ENCODE measurements at places on chromosomes 6 and 20.

DNA sequence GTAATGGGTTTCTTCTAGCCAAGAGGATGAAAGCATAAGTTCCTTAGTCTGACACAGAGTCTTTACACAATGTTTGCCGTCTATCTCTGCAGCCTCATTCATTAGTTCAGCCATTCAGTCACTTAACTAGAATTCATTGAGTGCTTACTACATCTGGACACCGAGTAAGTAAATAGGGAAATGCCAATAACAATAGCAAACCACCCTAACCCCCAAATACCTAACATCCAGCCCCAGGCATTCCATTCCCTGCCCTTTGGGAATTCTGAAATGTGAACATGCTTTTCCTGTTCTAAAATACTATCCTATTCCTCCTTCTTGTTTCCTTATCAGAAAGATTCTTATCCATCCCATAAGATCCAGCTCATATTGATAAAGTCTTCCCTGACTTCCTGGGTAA is 277.6 kb upstream of the RNF217 start:
- no peak for DNase-seq

DNA sequence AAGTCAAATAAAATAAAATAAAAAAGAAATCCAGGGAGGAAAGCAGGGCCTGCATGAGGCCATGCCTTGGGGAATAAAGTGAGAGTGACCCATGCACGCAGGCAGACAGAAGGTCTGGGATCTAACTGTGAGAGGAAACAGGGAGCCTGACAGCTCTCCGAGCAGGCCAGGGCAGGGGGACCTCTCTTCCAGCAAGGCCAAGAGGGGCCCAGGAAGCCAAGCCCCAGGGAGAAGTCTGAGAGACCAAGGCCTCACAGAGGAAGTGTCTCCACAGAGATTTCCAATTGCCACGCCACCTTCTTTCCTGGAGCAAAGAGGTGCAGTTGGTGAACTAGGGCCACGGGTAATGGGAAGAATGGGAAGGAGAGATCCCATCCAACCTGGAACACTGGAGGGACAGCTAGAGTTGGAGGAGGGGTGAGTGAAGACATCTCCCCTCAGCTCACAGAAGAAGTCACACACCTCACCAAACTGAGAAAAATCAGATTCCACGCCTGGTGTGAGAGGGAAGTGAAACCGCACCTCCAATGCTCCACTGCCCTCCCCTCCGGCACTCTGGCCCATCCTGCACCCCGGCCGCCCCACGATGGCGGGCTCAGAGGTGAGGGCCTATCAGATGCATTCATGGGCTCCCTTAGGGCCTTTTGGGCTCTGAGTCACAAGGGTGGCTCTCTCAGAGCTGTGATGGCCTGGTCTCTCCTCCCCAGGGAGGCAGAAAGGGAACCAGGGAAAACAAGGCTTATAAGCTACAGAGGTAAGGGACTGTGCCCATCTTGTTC is 25.1 kb upstream of the TAF8 start:
- DNase-seq = no peak

DNA sequence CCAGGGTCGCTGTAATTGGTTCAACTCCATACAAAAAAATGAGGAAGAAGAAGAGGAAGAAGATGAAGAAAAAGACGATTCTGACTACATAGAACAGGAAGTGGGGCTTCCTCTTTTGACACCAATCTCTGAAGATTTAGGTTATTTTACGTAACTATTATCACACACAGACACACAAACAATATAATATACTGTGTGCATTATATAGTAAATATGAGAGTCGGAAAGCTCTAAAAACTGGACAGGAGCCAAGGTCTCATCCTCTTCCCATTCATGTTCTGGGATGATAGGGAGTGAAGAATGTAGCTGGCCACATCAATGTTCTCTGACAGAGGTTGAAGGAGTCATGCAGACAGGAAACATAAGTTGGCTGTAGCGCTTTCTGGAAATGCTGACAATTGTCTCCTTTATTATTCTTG is 13.3 kb downstream of the RSPH4A start:
- no peak for DNase-seq

DNA sequence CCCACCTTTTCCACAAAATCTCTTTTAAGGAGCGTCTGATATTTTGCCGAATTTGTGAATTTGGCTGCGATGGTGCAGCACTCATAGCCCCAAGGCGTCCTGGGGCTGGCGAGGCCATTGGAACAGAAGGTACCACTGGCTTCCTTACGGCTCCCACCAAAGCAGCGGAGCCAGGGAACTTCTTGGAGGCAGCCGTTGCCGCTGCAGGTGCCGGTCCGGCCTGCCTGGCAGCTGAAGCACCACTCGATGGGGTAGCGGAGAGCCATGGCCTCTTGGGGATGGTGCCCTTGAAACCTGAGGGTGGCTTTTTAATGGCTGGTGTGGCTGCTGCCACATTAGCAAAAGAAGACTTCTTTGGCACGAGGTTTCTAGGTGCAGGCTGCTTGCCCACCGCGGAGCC is 29.8 kb downstream of the DIDO1 start:
- DNase-seq = no peak

GRCh38 chr6:15512721-15513120 is 150.1 kb downstream of the DTNBP1 start:
- no peak for DNase-seq

DNA sequence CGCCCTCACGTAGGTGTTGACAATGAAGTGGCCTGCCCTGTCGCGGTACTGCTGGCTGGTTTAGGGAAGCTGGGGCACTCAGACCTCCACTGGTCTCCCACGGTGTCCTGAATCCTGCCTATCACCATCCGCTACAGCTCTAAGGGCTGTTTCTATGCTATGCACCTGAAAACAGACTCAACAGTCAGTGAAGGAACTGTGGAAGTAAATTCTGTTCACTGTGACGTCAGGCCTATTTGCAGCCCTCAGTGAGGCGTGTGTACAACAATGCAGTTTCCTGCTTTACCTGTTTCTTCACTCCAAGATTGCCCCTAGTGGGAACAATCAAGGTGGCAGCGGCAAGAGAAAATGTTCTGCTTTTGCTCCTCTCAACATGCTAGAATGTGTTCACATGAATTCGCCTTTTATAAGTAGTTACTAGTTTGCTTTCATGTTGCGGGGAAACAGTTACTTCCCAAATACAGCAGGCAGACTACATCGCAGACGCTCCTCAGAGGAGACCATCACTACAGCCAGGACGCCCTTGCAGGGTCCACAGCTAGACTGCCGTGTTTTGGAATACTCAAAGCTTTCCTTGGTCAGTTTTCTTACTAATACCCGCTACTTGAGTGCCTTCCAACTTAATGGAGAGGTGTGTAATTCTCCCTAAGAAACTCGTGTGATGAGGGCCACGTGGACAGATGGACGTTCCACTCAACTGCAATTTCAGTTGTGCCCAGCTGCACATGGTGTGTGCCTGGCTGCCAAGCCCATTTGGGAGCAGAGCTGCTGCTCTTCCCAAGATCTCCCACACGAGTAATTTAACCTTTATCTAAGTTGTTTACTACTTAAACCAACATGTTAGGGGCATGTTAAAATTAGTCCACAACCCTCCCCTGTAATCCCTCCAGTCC is 25.4 kb downstream of the DIDO1 start:
- peak; percentile 32 for DNase-seq

- no peak for DNase-seq
These were observed 14.9 kb downstream of the FGD2 start for GRCh38 chr6:37020381-37020780.

DNA sequence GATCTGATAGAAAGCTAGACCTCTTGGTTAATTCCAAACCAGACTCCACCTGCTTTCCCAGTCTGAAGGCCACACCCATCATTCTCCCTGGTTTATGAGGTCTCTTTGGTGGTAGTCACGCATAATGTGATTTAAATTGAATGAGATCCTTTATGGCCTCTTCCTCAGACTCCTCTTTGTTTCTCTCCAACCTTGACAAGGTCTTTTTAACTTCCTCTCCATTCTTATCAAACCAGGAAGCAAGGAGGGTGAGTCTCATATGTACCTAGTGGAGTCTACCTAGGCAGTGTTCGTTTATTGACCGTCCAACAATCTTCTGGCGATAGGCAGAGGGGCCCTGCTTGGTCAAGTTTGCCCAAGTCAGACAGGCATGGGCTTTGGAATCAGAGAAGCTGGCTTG is 184.2 kb upstream of the LAMP5 start:
- DNase-seq = no peak

DNA sequence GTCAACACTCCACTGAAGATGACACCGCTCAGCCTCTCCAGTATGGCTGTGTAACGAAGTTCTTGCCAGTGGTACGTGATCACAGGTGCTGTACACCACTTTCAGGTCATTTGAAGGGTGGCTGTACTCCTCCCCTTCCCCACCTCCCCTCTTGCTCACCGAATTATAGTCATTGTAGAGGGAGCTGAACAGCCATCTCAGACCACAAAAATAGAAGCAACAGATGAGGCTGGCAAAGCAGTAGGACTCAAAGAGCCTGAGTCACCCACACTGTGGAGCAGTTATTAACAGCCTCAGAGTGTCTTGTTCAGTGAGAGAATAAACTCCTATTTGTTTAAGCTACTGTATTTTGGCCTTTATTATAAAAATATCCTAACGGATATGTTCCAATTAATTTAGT is 192.5 kb upstream of the MCHR2 start:
- no peak for DNase-seq

- no peak for DNase-seq
These were observed 5.9 kb downstream of the SLC2A10 start for GRCh38 chr20:46715292-46715756.

DNA sequence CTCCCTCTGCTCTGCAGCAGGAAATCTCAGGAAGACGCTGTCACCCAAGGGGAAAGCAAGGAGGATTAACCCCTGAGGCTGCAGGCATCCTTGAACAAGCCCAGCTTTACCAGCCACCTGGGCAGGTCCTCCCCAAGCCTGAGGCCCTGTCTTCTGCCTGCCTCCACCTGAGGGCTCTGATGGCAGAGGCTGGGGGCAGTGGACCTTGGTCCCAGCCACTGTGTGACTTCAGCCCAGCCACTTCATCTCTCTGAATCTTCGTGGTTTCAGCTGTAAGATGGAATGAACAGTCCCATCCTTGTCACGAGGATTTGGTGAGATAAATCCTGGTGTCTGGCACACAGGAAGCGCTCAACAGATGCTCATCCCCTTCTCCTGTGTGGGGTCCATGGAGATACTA is 8.5 kb upstream of the VSTM2L start:
- no peak for DNase-seq

DNA sequence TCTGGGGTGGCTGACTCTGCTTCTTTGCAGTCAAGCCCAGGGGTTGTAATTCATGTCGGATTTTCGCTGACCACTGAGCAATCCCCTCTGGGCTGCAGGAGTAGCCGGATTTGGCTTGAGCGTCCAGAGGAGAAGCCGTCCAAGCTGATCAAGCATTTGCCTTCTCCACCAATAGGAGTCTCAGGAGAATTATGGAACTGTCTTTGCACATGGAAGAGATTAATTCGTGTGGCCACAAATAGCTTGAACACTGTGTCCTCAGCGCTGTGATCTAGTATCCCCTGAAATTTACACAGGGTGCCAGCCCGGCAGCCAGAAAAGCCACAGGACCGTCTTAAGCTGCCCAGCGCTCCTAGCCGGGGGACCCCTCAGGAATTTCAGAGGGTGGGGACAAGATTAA is 37.1 kb downstream of the EYA2 start:
- no peak for DNase-seq

DNA sequence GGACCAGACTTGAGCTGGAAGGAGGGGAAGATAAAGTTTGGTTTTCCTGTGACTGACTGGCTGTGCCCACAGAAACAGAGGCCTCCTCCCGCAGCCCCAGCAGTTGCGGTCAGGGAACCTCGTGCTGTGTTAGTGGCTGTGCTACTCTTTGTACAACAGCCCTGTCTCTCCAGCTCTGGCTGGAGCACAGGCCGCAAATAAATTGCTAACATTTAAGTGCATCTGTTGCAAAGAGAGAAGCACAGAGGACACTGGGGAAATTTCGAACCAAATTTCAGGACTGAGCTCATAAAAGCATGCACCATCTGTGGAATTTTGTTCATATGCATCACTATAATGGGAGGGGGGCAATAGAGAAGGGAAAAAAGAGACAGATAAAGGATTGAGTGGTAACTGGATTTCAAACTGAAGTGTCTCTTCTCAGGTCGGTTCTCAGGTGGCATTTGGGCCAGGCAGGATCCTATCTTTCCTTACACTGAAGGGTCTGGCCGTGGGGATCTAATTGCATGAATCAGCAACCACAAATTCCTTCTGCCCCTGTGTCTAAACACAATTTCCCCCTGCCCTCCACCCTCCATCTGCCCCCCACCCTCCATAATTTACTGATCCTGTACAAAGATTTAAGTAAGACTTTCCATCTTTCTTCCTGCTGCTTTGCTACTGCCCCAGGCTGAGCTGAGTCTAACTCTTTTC is 88.9 kb upstream of the ATXN1 start:
- DNase-seq = no peak

GRCh38 chr6:158109748-158110147 is 58.3 kb downstream of the SERAC1 start:
- no peak for DNase-seq

- DNase-seq = no peak
These were observed 29.6 kb downstream of the PMEPA1 start for GRCh38 chr20:57680131-57680716.

- no peak for DNase-seq
These were observed 396.8 kb upstream of the HS3ST5 start for GRCh38 chr6:114739656-114740055.

DNA sequence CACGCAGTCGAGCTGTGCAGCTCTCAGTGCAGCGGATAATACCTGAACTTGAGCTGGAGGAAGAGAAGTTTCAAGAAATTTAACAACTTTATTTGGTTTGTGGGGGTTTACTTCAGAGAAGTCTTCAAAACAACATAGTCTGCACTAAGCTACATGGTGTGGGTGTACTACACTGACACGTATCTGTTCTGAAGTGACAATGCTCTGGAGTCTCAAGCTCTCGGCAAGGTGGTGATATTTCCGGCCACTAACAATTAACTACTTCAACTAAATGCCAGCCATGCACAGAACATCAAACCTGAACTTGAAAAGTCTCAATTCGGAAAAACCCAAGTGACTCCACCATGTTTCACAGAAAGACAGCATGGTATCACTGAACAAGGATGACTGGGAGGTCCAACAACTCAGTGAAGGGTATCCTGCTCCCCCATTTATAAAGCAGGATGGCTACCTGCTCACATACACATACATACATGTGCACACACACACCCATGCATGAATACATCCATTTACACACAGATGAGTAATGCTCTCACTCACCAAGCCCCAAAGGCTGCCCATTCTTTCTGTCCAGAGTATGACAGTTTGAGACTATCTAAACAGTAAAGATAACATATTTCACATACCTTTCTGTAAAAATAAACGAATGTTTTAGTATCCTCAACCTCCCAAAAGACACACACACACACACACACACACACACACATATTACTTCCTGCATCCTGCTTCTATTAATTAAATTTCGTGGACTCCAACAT is 15.4 kb upstream of the ANKRD60 start:
- no peak for DNase-seq

GRCh38 chr20:39935901-39936300 is 753.1 kb downstream of the MAFB start:
- DNase-seq = no peak

GRCh38 chr6:149806127-149806526 is 56.6 kb downstream of the PCMT1 start:
- no peak for DNase-seq
